ENCODE measurements at places on chromosomes 16 and 17.

GRCh38 chr17:427327-427726 is 74.7 kb upstream of the RPH3AL start:
- no peak for DNase-seq

GRCh38 chr17:2051061-2051932 is 3.6 kb upstream of the HIC1 start:
- no peak for DNase-seq

GRCh38 chr17:79944821-79945391 is 90.8 kb downstream of the TBC1D16 start:
- peak; percentile 12 for DNase-seq

DNA sequence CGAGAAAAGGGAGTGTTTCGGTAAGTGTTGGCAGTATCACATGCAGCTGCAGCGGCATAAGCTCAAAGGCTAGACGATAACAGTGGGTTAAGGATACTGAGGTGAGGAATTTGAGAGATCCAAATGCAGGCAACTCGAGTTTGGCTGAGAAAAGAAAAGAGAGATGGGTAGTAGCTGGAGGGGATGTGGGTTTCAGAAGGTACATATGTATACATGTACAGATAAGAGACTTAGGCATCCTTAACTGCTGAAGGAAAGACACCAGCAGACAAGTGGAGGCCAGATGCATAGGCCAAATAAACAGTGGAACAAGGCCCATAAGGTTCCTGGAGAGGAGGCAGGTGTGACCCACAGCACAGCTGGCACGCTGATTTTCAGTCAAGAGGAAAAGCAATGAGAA is 86.6 kb upstream of the NETO2 start:
- DNase-seq = no peak

- DNase-seq = no peak
Measured at GRCh38 chr17:5126719-5127488, 11.1 kb downstream of the USP6 start.

GRCh38 chr16:25613931-25614330 is 77.8 kb upstream of the HS3ST4 start:
- DNase-seq = no peak

- no peak for DNase-seq
Measured at GRCh38 chr17:2194889-2195335, 108.7 kb downstream of the SMG6 start.

DNA sequence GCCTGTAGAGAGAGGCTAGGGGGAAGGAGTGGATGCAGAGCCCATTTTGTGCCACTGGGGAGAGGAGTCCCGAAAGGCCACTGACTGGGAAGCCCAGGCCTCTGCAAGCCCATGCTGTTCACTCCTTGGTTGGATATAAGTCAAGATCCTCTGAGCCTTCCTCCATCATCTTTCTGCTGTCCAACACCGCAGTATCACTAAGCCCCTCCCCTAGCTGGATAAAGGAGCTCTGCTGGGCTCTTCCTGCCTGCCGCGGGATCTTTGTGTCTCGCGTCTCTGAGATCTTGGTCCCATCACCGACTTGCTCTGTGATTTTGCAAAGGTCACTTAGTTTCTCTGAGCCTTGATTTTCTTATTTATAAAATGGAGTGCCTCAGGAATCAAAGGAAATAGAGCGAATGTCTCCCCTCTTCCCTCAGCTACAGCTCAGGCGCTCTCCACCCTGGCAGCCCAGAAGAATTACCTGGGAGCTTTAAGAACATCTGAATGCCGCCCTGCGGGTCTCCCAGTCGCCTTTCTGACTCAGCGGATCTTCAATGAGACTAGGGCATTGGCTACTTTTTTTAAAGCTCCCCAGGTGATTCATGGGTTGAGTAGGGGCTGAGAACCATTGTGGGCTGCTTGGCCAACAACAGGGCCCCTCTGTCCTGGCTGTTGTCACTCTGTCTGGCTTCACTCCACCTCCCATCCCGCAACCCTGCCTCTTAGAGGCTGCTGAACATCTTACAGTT is 25.2 kb upstream of the TMEM220 start:
- no peak for DNase-seq

- no peak for DNase-seq
Measured at GRCh38 chr17:29190592-29191207, 10.5 kb upstream of the MYO18A start.

DNA sequence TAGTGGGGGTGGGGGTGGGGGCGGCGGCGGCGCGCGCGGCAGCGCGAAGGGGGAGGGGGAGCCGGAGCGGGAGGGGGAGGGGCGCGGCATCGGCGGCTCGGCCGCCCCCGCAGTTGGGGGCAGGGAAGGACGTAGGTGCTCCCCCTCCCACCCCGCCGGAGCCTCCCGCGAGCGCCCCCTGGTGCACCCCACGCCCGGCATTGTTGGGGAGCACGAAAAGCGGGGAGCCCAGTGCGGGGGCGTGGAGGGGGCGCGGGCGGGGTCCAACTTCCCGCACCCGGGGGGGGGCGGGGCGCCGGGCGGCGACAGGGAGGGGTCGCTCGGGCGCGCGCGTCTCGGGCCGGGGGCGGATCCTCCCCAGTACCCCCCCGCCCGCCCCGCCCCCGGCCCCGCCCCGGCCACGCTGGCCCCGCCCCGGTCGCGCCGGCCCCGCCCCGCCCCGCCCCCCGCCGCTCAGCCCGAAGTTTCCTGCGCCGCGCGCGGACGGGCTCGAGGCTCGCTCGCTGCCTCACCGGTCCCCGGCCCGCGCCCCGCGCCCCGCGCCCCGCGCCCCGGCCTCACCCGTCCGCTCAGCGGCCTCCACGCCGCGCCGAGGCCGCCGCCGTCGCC is at the start of gene CACNA1H:
CACNA1H (plus strand) TSS at position 456 of the 609 bp plus-strand sequence. CDS start 632 bp downstream, outside the sequence.
- peak; percentile 29 for DNase-seq

DNA sequence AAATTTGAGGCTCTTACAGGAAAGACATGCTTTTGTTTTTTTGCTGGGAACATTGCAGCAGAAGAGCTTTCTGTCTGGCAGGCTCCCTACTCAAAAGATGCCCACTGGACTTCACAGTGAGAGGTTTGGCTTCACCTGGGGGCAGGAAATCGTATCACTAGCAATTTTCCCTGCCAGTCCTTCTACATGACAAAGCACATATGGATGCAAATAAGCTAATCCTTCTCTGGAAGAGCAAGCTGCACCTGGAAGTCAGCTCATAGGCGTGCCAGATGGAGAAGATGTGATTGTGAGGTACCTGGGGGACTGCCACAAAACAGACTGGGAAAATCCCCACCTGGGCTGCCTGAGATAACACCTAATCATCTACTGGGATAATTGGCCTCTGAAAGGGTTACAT is 195.0 kb upstream of the CPHXL start:
- no peak for DNase-seq

GRCh38 chr17:3636908-3637373 is 381 bp downstream of the CTNS start:
- DNase-seq = no peak

DNA sequence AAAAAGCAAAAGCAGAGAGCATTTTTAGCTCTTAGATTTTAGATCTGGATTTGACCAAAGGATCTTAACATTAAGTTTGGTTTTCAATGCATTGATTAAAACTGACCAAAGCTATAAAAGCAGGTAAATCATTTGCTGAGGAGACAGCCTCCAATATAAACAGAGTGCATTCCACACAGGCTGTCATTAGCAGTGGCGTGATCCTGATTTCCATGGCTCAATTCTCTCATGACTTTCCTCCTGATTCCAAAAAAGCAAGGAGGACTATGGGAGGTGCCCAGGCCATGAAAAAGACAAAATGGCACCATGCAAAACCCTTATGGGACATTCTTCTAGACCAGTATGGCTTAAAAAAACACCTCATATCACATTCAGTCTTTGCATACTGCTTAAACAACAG is 53.5 kb downstream of the PARN start:
- no peak for DNase-seq

DNA sequence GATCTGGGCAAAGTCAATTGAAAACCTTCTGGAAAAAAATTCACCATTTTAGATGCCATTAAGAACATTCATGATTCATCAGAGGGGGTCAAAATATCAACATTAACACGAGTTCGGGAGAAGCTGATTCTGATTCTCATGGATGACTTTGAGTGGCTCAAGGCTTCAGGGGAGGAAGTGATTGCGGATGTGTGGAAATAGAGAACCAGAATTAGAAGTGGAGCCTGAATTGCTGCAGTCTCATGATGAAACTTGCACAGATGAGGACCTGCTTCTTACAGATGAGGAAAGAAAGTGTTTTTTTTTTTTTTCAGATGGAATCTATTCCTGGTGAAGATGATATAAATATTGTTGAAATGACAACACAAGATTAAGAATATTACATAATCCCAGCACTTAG is 12.9 kb downstream of the ITGAX start:
- DNase-seq = no peak

- DNase-seq = no peak
Measured at GRCh38 chr17:72661116-72661944, 431.2 kb downstream of the SLC39A11 start.

GRCh38 chr17:56440419-56440818 is 153.1 kb upstream of the NOG start:
- DNase-seq = no peak

DNA sequence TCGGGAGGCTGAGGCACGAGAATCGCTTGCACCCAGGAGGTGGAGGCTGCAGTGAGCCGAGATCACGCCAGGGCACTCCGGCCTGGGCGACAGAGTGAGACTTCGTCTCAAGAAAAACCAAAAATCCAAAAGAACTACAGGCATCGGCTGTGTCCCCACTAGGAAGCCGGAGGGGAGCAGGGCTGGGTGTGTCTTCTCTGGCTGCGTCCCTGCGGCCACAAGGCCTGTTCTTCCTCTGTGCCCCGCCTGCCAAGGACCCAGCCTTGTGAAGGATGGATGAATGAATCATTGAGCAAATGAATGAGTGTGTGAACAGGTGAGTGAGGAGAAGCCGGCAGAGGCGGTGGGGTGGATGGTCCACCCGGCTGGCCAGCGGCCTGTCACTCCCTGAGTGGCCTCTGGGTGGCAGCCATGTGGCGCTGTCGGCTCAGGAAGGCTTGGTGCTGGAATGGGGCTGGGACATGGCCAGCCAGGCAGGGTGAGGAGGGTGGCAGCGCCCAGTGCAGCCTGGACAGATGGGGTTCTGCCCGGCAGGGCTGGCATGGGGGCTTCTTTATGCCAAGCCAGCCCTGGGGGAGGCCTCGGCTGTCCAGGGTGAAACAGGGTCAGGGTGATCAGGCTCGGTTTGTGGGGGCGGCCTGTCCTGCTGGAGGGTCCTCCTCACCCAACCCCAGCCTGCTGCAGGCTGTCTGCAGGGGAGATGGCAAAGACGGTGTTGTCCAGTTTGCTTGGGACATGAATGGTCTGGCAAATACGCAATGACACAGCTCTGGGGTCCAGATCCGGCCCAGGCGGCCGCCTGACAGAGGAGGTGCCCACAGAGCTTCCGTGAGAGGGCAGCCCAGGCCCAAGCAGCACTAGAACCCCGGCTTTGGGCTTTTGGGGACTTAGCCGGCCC is 21.7 kb downstream of the SLC25A10 start:
- DNase-seq = peak; percentile 63

DNA sequence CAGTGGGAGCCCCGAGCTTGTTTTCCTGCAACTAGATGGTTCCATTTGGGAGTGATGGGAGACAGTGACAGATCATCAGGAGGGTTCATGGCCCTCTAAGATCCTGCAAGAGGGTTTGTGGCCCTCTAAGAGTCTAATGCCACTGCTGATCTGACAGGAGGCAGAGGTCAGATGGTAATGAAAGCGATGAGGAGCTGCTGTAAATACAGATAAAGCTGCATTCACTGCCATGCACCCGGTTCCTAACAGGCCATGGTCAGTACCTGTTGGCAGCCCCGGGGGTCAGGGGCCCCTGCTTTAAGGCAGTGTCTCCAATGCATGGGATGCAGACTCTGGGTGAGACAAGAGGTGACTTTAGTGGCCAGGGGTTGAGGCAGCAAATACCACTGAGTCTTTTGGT is 30.8 kb downstream of the SLC12A3 start:
- DNase-seq = no peak

DNA sequence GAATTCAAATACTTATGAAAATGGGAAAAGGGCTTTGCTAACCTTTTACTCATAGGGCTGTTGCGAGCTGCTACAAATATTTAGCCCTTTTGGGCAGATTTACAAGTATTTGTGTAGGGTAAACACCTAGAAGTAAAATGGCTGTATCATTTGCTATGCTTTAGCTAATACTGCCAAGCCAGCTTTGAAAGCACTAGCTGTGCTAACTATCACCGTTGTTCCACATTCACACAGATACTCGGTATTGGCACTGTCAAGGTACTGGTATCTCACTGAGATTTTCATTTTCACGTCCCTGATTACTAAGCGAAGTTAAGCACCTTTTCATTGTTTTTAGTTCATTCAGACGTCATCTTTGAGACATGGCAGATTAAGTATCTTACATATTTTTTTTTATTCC is 84.8 kb downstream of the GLG1 start:
- DNase-seq = no peak

DNA sequence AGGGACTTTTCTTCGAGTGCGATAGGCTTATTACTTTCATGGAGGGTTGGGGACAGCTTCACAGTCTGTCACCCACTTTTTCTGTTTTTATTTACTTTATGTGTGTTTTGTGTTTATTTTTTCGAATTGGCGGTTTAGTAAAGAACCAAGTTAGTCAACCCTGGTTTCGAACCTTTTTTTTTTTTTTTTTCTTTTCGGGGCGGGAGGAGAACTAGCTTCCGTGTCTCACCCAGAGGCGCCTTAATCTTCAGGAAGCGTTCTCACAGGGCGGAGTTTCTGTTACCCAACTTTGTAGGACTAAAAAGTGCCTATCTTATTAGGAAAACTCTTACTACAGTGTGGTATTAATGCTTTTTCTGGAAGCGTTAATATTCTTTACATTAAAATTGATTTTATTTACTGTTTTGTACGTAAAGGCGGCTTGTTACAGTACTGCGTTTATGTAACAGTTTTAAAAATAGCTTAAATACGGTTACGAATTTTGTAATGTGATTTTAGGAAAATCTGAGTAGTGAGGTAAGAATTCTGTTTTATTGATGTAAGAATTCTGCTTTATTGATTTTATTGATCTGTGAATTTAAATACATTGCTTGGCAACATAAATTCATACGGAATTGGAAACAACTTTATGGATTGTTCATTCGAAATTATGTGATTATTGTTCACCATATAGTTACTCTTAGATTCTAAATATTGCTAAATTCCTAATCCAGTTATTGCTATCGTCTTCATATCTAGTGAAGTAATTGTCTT is 885 bp downstream of the ZNF207 start:
- no peak for DNase-seq

DNA sequence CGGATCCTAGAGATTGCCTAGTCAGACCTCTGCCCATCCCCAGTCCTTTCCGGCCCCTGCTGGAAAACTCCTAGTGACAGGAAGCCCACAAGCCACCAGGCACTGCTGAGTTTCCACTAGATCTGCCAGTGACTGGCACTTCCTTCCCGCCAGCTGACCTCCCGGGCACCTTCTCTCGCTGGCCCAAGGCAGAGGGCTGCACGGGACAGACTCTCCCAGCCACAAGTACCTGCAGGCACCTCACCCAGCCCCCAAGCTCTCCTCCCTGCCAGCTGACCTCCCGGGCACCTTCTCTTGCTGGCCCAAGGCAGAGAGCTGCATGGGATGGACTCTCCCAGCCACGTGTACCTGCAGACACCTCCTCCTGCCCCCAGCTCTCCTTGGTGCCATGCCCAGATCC is 66.3 kb upstream of the DOC2B start:
- no peak for DNase-seq

GRCh38 chr17:64622931-64623654 is 39.0 kb downstream of the SMURF2 start:
- DNase-seq = no peak

Measured in activated B cell treated with CpG ODN at 0.5 μM for 24 hours (primary cell).